ENCODE measurements at places on chromosomes 12 and 14.

GRCh38 chr14:59695198-59695597, 118.6 kb upstream of the CCDC175 start:
- no peak for DNase-seq

DNA sequence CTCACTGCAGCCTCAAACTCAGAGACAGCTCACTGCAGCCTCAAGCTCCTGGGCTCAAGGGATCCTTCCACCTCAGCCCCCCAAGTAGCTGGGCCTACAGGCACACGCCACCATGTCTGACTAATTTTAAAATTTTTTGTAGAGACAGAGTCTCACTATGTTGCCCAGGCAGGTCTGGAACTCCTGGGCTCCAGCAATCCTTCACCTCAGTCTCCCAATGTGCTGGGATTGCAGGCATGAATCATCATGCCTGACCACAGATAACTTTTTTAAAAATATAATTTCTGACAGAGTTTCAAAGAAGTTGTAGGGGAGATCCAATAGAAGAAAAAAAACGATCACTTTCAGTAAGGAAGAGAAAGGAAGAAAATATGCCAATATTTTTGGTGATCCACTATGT, 189.7 kb upstream of the CDKN3 start:
- DNase-seq: no peak

GRCh38 chr12:65826353-65827171, 2.3 kb downstream of the HMGA2 start:
- peak; percentile 73 for DNase-seq

- DNase-seq: no peak
These were observed 115.1 kb upstream of the PTPRB start for GRCh38 chr12:70752327-70752726.

- DNase-seq: peak; percentile 99
These were observed 5.6 kb downstream of the TNFRSF1A start for GRCh38 chr12:6336079-6336888.

All from HS-5 (cell line).